NCI-H1694 treated with DMSO at 0.1 percent for 48 hours (cell line): ENCODE measurements at places on chromosomes 6 and 20.

- no peak for DNase-seq
Measured at GRCh38 chr6:5282191-5282623, 20.9 kb downstream of the FARS2 start.

- no peak for DNase-seq
Measured at GRCh38 chr6:110408901-110409300, 6.5 kb downstream of the DDO start.

DNA sequence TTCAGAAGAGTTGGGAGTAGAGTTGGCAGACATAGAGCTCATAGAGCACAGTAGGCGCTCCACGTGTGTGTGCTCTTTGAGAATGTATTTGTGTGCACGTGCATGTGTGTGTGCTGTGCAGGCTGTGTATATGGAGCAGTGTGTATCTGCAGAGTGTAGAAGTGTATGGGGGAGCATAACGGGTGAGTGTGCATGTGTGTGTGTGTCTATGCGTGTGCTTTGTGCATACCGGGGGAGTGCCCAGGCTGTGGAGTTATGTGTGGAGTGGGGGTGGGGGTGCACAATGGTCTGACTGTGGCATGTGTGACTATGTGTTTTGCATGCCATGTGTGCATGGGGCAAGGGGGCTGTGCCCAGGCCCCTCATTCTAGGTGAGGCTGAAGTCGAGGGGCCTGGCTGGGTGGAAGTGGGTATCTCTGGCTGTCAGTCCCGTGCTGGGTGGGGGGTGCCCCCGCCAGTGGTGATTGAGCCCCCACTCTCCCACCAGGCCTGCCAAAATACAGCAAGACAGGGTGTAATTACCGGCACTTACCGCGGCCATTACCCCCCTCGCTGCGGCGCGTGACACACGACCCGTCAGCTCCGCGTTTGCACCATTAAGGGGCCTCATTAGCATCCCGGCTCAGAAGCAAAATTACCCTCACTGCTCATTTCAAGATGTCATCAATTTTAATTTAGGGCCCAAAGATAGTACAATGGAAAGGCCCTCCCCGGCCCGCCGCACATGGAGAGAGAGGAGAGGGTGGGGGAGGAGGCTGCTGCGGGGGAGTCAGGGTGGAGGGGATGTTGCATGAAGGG is 39.1 kb downstream of the MDFI start:
- DNase-seq, result no peak

DNA sequence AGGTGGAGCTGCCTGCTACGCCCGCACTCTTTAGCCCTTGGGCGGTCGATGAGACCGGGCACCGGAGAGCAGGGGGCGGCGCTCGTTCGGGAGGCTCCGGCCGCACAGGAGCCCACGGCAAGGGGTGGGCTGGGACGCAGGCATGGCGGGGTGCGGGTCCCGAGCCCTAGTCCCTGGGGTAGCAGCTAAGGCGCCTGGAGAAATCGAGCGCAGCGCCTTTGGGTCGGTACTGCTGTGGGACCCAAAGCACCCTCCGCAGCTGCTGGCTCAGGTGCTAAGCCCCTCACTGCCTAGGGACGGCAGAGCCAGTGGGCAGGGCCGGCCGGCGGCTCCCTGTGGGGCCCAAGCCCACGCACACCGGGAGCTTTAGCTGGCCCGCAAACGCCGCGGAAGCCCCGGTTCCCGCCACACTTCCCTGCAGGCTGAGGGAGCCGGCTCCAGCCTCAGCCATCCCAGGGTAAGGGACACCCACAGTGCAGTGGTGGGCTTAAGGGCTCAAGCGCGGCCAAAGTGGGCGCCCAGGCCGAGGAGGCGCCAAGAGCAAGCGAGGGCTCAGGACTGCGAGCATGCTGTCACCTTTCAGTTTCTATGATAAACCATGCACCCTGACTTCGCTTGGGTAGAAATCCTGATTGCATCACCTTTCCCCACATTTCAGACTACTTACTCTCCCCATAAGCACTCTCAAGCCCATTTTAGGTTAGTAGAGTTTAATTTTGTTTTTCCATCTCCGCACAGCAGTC is 52.0 kb downstream of the MYLIP start:
- no peak for DNase-seq

DNA sequence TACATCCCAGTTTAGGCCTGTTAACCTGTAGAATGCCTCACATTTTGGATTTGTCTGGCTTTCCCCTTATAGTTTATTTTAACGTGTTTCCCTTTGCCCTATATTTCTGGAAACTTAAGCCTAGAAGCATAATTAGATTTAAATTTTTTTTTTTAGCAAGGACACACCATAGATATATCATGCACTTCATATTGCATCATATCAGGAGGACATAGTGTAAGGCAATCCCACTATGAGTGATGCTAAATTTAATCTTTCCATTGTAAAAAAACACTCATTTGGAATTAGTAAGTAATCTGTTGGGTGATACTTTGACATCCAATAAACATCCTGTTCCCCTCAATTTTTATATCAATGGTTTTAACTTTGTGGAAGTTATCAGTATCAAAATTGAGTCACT is 10.3 kb upstream of the FAXC start:
- no peak for DNase-seq

DNA sequence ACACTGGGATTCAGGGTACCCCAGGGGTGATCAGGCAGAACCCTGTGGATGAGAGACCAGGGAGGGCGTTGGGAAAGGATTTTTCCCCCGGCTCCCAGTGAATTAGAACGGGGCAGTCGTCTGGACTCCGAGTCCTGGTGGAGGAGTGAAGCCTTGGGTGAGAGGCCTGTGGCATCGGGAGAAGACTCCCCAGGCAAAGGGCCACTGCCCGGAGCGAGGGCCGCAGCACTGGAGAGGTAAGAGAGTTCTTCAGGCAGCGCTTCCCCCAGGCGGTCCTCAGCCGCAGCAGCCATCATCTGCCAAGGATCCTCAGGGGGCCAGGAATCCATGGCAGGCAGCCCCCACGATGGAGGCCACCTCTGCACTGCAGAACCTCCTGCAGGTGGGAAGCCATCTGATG is 663 bp downstream of the C6orf15 start:
- DNase-seq, result no peak

- DNase-seq, result no peak
Measured at GRCh38 chr6:40774932-40775331, 187.8 kb upstream of the LRFN2 start.

DNA sequence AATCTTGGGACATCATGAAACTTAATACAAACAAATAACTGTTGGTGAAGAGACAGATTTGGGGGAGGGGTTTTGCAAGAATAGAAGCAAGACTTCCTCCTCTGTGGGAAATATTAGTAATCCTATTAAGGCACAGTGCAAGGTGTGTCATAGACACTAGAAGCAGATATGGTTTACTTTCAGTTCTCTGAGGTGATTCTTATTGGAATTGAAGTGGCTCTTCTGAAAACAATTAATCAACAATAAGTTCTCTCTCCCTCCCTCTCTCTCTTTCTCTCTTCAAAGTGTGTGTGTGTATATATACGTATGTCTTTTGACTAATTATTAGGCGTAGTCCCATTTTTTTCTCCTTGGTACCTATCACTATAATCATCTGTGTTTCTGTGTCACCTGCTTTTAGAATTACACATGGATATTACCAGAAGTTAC is 99.8 kb downstream of the HIVEP2 start:
- DNase-seq, result no peak

DNA sequence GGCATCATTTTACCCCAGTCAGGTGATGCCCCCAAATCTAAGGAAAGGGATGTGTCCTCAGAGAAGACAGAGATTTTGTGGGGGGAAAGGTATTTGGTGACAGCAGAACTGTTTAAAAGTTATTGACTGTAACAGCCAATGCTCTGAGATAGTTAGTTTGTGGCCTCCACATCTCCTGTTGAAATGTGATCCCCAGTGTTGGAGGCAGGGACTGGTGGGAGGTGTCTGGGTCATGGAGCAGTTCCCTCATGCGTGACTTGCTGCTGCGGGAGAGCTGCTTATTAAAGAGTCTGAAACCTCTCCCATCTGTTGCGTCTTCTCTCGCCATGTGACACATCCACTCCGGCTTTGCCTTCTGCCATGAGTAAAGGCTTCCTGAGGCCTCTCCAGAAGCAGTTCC is 282.8 kb upstream of the FOXQ1 start:
- no peak for DNase-seq

- DNase-seq, result no peak
Measured at GRCh38 chr6:136820561-136820960, 1.8 kb upstream of the PEX7 start.

GRCh38 chr6:69422475-69422874 is 374.3 kb downstream of the LMBRD1 start:
- peak; percentile 84 for DNase-seq

- DNase-seq, result no peak
Measured at GRCh38 chr6:66032626-66033025, 325.6 kb upstream of the EYS start.

- no peak for DNase-seq
Measured at GRCh38 chr6:12113190-12113577, 101.1 kb downstream of the HIVEP1 start.

GRCh38 chr6:130615816-130616215 is 211.4 kb upstream of the SMLR1 start:
- DNase-seq, result no peak

GRCh38 chr6:166068768-166069167 is 98.9 kb downstream of the TBXT start:
- DNase-seq, result no peak

- DNase-seq, result no peak
Measured at GRCh38 chr6:1609041-1609647, 571 bp upstream of the FOXC1 start.

DNA sequence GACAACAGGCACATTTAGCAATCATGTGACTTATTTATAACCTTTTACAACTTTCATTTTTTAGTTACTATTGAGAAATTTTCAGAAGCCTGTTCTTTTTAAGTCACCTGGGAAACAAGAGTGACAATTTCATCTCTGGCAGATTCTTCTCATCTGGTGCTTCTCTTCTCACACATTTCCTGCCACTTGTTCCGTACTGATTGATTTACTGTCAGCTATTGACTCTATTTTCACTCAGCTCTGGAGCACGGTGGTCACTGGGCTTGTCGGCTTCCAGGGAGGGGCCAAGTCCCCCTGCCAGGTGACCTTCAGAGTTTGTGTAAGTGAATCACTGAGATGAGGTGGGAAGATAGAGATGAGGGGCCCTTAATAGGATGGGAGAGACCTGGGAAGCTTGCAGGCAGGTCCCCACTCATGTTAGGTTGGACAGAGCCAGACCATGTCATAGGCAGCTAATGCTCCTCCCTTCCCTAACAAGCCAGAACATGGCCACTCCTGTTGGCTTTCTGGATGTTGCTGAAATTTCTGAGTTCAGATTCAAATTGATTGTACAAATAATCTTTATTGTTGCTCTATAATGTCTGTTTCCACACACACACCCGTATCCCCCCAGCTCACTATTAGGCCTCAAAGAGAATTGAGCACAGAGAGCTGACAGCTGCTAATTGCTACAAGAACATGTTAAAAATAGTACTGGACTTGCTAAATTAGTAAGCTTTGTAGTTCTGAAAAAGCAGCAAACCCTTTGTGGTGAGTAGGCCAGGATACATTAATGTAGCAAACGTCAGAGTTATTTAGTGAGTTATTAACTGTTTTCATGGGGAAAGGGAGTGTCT is 13.3 kb downstream of the DUSP22 start:
- no peak for DNase-seq

DNA sequence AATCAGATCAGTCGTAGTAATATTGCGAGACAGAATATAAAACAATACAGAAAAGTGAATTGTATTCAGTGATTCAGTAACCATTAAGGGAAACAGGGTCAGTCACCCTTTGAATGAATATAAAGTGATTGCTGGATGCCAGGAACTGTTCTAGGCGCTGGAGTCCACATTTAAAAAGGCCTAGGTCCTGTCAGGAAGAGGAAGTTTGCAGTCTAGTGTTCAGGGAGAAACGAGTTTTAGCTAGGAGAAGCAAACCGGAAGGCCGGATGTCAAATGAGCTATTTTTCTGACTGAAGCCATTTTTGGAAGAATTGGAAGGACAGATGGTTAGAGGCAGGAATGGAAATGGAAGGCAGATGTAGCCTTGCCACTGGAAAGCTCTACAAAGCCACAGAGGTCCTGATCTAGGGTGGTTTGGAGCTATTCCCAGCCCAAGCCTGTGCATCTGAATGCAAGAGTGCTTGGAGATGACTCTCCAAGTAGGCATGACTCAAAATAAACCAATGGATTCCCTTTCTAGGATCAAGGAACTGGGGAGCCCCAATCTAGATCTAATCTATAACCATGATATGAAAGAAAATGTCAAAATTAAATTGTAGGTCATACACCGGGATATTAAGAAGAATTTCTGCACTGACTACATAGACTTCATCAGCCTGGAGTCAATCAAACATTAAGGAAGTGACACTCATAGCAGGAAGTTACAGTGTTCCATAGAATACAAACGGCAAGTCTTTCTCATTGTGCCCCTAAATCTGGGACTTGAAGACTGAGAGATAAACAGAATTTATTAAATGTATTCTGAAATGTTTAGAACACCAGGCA is 36.8 kb upstream of the CDKAL1 start:
- DNase-seq, result peak; percentile 83

DNA sequence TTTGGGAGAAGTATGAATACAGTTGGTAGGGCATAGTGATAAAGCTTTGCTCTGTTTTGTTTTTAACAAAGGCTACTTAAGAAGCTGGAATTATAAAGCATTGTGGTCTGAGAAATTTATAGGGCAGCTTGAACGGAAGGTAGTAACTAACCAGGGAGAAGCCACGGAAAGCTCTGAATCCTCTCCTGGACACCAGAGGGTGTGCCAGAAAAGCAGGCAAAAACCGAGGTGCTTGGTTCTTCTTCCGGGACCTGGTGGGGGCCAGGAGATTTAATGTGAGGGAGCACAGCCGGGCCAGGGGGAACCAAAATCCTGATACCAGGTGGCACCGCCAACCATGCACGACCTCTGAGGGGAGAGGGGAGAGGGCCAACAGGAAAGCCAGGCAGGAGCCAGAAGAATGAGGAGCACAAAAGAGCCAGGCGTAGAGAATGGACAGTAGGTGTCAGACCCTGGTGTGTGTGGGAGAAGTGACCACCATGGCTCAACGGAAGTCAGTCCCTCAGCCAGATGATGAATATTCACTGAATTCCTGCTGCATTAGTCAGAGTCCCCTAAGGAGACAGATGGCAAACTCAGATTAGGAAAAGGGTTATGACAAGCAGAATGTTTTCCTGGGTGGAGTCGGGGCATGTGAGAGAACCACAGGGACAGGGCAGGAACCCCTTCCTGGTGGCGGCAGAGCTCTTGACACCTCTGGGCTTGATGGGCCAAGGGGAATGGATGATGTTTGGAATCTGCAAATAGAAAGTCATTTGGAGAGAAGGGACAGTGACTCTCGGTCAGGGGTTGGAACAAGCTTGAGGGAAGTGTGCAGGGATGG is 262.3 kb downstream of the ZNF217 start:
- DNase-seq, result no peak

GRCh38 chr6:34648806-34649205 is 47.8 kb downstream of the ILRUN start:
- no peak for DNase-seq

- no peak for DNase-seq
Measured at GRCh38 chr20:40255365-40255764, 433.7 kb downstream of the MAFB start.

DNA sequence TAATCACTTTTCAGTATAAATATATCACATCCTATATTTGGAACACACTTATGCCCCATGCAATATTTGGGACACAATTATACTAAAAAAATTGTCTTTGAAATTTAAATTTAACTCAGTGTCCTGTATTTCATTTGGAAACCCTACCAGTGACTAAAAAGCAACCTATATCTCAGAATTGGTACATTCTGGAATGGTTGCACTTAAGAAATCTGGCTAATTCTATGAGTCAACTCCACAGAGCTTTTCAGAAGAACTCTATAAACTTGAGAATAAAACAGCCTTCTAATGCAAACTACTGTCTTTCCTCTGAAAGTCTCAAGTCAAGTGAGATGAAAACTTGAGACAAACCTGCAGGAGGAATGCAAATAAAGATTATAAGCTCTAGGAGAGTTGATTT is 320.2 kb downstream of the MAFB start:
- DNase-seq, result no peak
